ENCODE measurements at places on chromosomes 2 and 18.

DNA sequence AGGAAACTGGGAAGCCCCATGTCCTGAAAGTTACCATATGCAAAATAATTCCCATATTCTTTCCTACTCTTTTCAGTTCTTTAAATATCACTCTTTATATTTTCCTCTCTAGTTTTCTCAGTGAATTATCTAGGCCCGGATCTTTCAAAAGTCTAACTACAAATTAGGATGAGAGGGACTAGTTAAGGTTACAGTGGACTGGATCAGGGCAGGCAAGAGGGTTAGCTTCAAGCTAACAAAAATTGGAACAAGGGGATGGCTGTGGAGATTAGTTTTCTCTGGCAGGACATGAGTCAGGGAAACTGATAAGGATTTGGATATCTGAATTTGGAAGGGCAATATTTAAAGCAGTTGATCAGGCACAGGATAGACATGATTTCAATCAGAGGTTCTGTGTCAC is 30.4 kb upstream of the BBS5 start:
- DNase-seq = no peak

DNA sequence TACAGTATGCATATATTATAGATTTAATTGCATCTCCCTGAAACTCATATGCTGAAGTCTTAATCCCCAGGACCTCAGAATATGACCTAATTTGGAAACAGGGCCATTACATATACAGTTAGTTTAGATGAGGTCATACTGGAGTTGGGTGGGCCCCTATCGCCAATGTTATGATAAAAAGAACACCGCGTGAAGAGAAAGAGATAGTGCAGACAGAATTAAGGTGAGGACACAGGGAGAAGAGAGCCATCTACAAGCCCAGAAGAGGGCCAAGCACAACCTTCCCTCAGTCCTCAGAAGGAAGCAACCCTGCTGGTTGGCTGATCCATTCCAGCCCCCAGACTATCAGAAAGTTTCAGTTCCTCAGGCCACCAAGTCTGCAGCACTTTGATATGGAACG is 311.9 kb upstream of the RAB6C start:
- DNase-seq = no peak

DNA sequence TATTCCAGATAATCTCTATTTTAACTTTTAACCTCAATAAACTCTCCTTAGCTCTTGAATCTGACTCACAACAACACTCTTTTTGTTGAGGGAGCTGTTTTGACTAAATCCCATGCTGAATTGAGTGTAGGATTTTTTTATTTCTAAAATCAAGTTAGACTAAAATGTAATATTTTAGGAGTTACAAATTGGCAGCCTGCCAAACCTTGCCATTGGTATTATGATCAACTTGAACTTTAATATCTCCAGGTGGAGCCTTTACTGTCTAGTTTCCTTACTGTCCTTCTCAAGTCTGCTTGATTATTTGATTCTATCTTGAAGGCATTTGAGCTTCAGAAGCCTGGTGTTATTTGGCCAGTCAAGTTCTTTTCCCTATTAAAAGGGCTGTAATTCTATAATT is 8.7 kb downstream of the PIKFYVE start:
- no peak for DNase-seq

GRCh38 chr2:128405981-128406613 is 87.4 kb upstream of the HS6ST1 start:
- no peak for DNase-seq

DNA sequence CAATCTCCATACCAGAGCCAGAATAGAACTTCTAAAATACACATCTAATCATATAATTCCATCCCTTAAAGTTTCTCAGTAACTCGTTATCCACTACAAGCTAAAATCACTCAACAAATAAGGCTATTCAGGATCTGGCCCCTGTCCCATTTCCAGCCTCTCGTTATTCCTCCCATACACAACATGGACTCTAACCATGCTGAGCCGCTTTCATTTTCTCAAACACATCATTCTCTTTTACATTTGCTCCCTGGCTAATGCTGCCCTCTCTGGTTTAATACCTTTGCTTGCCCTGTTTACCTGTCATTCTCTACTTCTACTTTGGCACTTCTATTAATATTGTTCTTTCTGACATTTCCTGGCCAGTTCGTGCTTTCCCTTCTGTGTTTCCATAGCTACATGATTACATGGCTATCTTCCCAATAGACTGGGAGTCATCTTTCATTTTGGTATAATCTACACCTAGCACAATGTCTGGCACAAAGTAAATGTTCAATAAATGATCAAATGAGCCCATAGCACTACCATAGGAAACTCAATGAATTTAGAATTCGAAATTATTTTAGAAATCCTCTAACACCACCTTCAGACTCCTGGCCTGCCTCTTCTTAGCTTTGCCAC is 163.6 kb upstream of the VRK2 start:
- DNase-seq = no peak

- DNase-seq = no peak
These were observed 178.5 kb downstream of the THADA start for GRCh38 chr2:43417300-43417699.

DNA sequence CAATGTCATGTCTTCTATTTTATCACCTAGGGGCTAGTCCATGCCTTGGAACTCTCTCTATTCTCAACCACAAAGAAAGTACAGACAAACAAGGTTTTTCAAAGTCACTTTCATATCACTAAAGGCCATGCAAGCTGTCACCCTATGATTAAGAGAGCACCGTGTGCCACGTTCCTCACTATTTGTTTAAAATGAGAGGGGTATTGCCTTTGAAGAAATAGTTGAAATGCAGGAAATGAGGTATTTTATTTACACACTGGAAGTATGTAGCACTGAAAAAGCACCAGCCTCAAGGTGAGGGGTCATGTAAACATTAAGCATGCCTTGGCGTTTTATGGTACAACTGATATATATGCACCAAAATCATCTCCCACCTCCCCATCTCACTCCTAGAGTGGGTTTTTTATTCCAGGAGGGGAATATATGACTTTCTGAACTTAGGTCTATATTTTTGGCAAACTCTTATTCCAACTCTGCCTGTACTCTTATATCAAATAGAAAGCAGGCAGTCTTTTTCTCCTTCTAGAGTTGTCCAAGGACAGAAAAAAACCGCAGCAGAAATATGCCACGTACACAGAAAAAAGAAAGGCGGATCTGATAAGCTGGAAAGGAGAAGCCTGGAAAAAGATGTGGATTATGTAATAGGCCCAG is 53.5 kb downstream of the VSNL1 start:
- no peak for DNase-seq

DNA sequence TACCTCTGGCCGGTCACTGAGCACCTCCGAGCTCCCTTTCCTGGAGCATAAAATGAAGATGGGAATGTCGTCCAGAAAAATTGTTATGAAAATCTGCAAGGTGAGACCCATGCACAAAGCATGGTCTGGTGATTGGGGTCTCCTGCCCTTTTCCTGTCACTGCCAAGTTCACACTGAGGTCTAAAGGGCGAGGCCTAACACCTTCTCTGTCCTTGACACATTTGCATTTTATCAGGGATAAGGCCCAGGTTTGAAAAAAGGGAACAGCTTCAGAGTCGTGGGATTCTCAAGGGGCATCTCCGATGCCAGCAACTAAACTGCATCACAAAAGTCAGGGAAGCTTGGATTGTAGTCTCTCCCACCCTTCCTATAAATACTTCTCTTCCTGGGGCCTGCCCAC is 24.7 kb downstream of the GNAL start:
- DNase-seq = no peak

DNA sequence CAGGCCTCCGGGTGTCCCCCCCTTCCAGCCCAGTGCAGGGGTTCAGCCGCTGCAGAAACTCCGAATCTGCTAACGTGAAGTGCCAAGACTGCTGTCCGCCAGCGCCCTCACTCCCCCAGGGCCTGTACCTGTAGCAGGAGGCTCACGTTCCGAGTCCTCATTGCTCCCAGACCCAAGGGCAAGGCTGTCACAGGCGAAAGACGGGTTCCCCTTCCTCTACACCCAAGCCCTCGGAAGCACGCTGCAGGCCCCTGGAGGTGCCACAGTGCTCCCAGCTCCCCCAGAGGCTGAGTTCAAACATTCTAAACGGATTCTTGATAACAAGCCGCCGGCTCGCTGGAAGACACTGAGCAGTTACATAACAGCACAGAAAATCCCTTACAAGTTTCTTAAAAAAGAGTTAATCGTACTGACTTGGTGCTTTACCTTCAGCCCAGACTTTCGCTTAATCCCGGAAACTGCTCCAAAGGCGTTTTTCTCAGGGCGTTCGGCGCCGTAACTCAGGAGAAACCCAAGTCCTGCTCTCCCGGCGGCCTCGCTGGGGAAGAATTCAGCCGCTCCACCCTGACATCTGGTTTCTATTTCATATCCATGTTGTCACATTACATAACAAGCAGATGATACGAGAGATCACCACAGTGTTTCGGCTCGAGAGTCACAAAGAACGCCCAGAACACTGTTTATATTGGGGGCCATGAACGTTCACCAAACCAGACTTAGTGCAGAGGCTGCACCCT is 92.0 kb downstream of the HDAC4 start:
- DNase-seq = no peak

GRCh38 chr2:224433442-224433841 is 31.5 kb upstream of the FAM124B start:
- no peak for DNase-seq

DNA sequence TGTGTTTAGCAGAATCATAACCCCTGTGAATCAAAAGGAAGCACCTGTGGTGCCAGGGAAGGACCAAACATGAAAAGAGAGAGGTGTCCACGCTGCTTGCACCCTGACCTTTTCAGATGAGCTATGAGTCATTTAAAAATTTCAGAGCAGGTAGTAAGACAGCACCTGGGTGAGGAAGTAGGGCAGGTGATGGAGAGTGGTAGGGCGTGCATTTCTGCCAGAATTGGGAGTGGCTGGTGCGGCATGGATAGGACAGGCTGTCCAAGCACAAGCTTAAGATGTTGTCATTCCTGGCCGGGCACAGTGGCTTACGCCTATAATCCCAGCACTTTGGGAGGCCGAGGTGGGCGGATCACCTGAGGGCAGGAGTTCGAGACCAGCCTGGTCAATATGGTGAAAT is 36.8 kb downstream of the NPAS2 start:
- DNase-seq = no peak

- no peak for DNase-seq
These were observed 13.8 kb upstream of the RAPH1 start for GRCh38 chr2:203548887-203549286.

- no peak for DNase-seq
These were observed 432.7 kb upstream of the RAB12 start for GRCh38 chr18:8176554-8176953.

GRCh38 chr2:762646-763045 is 85.4 kb upstream of the TMEM18 start:
- no peak for DNase-seq

DNA sequence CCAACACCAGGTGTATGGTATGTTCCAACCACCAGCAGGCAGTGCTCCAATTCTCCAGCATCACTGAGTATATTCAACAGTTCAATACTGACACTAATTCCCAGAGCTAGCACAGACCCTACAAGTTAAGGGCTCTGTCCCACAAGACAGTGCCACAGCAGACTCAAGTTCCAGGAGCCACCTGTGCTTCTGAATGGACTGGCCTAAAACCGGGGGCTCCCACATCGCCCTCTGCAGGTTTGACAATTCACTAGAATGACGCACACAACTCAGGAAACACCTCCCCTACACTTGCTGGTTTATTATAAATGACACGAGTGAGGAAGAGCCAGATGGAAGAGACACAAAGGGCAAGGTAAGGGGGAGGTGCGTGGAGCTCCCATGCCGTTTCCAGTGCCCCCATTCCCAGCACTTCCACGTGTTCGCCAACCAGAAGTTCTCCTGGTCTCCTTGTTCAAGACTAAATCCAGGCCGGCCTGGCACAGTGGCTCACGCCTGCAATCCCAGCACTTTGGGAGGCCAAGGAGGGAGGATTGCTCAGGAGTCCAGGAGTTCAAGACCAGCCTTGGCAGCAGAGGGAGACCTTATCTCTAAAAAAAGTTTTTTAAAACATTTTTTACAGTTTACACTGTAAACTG is 12.2 kb upstream of the ATP6V1B1 start:
- DNase-seq = no peak

DNA sequence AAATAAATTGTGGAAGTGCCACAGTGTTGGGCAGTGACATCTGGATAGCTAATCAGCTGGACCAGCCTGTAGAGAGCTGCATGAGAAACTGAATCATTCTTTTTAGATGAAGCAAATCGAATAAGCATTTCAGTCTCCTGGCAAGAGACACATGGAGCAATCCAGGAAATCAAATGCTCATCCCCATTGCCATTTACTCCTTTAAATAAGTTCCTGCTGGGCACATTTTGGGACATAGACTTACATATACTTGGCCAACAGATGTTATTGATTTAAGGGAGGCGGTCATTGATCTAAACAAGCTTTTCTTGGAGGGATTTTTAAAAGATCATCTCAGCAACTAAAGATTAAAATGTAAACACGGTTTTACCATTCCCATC is 307.1 kb downstream of the STK39 start:
- no peak for DNase-seq

- no peak for DNase-seq
These were observed 44.7 kb downstream of the MGAT4A start for GRCh38 chr2:98685930-98686887.

GRCh38 chr18:5167831-5168230 is 29.2 kb downstream of the AKAIN1 start:
- DNase-seq = no peak

DNA sequence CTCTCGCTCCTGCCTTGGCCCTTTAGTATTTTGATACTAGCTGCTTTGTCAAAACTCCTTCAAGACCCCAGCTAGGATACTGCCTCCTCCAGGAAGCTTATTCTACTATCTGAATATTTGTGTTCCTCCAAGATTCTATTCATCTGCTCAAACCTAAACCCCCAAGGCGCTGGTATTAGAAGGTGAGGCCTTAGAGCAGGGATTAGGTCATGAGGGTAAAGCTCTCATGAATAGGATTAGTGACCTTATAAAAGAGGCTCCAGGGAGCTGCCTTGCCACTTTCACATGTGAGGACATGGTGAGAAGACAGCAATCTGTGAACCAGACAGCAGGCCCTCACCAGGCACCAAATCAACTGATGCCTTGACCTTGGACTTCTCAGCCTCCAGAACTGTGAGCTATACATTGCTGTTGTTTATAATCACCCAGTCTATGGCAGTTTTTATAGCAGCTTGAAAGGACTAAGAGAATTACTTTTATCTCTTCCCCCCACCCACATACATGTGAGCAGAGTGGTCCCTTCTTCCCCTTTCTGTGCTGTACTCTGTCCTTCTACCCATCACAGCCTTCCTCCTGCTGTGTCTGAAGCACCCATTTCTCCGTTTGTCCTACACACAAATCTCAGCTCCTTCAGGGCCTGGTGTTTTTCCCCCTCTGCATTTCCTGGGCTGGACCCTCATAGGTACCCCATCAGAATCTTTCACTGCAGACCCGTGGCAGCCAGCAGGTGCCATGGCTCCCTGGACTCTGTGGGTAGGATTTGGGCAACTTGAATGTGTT is 54.5 kb downstream of the HS1BP3 start:
- DNase-seq = no peak

GRCh38 chr2:9291331-9291730 is 84.7 kb downstream of the ASAP2 start:
- no peak for DNase-seq

GRCh38 chr2:1595274-1595673 is 149.0 kb downstream of the PXDN start:
- DNase-seq = no peak

- DNase-seq = no peak
These were observed 22.6 kb upstream of the TMEM214 start for GRCh38 chr2:27010139-27010538.

GRCh38 chr2:229235131-229235914 is 35.8 kb downstream of the PID1 start:
- no peak for DNase-seq

Measured in effector CD8-positive, alpha-beta T cell (primary cell).